ENCODE measurements at places on chromosomes 6 and 20.

DNA sequence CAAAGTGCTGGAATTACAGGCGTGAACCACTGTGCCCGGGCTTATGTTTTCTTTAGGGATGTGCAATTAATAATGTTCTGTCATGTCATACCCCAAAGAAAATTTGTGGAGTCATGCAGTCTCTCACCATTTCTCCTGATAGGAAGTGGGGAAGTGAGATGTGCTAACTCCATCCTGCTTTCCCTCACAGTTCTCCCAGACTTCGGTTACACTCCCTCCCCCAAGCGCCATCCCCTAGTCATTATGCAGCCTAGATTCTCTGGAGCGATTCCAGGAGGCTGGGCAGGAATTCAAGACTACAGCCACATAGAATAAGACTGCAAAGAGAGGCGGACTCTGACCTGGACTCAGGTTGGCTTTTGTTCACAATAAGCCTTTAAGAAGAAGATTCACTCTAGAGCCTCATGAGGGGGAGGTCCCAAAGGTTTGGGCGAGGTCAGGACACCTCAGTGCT is 271.4 kb downstream of the ALDH8A1 start:
- no peak for DNase-seq

- no peak for DNase-seq
Observed at GRCh38 chr6:1515280-1515679, 94.4 kb upstream of the FOXC1 start.

DNA sequence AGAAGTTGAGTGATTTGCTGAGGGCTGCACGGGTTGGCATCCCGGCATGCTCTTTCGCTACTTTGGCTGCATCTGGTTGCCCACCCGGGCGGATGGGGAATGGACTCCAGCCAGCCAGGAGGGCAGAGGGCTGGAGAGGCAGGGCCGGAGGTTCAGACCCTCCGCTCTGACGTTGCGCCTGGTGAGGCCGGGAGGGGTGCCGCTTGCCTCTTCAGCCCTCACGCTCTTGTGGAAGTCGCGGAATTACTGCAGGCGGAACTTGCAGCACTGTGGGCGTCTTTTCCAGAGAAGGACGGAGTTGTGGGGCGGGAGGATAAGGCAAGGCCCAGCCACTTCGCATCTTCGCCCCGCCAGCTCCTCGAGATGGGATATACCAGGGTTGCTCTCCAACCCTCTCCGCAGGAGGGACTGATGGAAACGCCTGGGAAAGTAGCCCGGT is 656 bp downstream of the RTEL1 start:
- no peak for DNase-seq

GRCh38 chr20:50635676-50636600 is 55.4 kb downstream of the RIPOR3 start:
- peak; percentile 38 for DNase-seq

DNA sequence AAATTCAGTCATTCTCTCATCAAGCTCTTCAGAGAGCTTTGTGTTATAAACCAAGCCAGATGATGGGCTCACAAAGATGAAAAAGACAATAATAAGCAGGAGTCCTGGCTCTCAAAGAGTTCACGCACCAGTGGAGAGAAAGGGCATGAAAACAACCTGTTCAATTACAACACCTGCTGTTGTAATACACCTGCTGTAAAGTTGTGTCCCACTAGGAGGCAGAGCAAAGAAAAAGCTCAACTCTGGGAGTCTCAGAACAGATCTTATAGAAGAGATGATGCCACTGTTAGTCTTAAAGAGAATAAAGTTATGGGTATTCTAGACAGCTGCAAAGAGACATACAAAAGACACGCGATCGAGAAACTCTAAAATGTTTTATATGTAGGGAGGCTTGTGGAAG is 100.6 kb downstream of the DCDC2 start:
- no peak for DNase-seq

GRCh38 chr20:63255931-63256704 is 1.9 kb upstream of the NKAIN4 start:
- DNase-seq = no peak

- no peak for DNase-seq
Observed at GRCh38 chr6:63883597-63883996, 248.0 kb downstream of the PHF3 start.

- no peak for DNase-seq
Observed at GRCh38 chr6:90257486-90257738, 39.2 kb downstream of the BACH2 start.

DNA sequence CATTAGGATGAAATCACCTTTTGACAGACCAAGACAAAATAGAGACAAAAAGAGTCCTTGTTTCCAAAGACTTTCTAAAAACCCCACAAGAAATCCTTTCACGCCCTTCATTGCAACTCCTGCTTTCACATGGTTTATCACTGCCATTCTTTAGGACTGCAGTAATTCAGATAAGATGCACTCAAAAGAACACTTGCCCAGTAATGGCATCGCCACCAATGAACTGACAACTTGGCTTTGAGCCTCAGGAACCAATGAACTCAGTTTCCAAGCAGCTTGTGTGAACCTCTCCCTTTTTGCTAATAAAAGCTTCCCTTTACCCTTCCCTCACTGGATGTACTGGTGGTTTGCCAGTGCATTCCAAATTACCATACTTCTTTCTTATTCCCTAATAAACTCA is 21.8 kb downstream of the OSTM1 start:
- no peak for DNase-seq

- DNase-seq = no peak
Observed at GRCh38 chr6:122872311-122872710, 83.3 kb downstream of the SMPDL3A start.

GRCh38 chr6:31940256-31940664 is 5.6 kb upstream of the CFB start:
- DNase-seq = no peak

- no peak for DNase-seq
Observed at GRCh38 chr6:36853325-36853724, 14.1 kb upstream of the CPNE5 start.

DNA sequence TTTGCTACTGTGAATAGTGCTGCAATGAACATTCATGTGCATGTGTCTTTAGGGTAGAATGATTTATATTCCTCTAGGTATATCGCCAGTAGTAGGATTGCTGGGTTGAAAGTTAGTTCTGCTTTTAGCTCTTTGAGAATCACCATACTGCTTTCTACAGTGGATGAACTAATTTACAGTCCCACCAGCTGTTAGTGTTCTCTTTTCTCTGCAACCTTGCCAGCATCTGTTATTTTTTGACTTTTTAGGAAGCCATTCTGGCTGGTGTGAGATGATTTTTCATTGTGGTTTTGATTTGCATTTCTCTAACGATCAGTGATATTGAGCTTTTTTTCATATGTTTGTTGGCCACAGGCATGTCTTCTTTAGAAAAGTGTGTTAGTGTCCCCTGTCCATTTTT is 40.0 kb downstream of the PLG start:
- DNase-seq = no peak

GRCh38 chr20:63055575-63056235 is 48.9 kb upstream of the BHLHE23 start:
- no peak for DNase-seq

DNA sequence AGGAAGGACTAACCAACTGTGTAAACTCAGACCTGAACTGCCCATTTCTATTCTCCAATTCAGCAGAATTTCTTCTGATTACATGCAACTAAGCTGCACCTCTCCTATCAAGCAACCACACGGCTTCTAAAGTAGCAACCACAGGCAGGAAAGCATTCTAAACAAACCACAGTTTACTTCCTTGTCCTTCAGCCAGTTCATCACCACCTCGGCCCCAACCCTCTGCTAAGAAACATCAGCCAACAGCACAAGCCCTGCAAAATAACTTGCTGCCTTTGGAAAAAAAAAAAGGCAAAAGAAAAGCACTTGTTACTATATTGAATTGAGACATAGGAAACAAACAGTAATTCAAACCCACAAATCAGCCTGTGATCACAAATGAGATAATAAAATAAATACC is 140.3 kb downstream of the NFATC2 start:
- peak; percentile 67 for DNase-seq

DNA sequence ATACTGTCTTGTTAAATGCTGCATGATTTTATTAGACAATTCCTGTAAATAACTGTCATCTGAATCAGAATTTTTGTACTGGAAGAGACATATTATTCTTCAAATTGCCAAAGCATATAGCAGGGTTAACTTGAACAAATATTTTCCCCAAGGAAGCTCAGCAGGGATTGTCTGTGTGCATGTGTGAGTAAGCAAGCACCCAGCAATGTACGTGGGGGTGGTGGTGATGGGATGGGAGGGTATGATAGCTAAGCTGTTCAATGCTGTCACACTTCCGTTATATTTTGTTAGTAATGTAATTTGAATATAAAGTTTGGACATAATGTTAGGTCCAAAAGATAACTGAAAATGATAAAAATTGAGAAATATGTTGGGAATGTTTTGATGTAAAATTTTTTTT is 118.1 kb downstream of the MYB start:
- DNase-seq = no peak

- DNase-seq = no peak
Observed at GRCh38 chr6:137744877-137745276, 122.2 kb upstream of the TNFAIP3 start.

GRCh38 chr6:40341726-40342125 is 245.4 kb downstream of the LRFN2 start:
- no peak for DNase-seq

- no peak for DNase-seq
Observed at GRCh38 chr6:7204726-7205125, 97.0 kb downstream of the RREB1 start.

DNA sequence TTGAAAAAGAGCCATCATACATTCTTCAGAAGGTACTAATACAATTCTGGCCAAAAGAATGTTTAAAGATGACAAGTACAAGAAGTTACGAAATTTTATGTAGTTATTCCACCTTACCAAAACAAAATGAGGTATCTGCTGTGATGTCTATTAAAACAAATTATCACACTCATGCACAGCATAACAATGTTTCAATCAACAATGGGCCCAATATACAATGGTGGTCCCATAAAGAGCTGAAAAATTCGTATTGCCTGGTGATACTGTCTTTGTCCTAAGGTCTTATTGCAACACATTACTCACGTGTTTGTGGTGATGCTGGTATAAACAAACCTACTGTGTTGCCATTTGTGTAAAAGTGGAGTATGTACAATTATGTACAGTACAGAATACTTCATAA is 3.6 kb upstream of the NUP153 start:
- DNase-seq = no peak

DNA sequence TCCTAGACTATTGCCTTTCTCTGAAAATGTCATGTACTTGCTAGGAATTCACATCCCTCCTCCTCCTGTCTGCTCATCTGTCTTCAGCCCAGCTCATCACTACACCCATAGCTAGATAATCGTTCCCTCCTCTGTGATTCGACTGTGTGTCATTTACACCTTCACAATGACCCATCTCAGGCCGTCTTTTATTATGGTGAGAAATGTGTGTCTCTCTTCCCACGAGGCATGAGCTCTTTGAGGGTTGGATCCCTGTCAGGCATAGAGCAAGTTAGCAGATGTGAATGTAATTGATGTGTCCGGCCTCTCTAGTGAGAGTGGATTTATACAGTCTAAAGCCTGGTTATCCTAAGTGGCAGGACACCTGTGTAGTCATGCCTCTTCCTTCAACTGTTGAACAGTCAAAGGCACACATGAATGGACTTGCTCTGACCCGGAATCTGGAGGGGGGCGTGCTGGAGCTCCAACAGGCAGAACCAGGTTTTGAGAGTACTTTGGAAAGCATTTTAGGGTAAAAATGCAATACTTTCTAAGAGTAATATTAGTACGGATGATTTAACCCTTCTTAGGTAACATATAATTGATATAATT is 182.1 kb downstream of the UTRN start:
- no peak for DNase-seq

GRCh38 chr6:89951574-89952104 is 57.4 kb downstream of the GJA10 start:
- DNase-seq = no peak

GRCh38 chr20:36573103-36573797 is at the start of gene TGIF2:
Gene TGIF2, plus strand, starts transcription at chr20:36573597. Its CDS starts 5,178 bp downstream, at chr20:36578775.
- DNase-seq = peak; percentile 94

- DNase-seq = no peak
Observed at GRCh38 chr6:150250826-150251225, 108.0 kb downstream of the PPP1R14C start.

DNA sequence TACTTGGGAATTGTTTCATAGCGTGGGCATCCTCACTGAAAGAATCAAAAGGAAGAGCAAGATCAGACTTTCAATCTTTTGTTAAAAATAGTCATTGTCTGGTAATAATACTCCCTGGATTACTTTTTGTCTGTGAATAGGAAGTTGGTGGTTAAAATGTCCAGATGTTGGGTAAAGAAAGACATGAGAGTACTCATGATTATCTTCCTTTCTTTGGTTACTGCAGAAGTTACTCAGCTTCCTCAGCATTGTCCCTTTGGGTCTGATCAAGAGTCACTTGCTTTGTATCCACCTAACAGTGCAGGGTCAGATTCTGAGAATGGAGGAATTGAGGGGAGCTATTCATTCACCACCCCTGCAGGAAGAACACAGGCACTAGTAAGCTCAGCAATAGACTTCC is 54.6 kb downstream of the RIN2 start:
- DNase-seq = no peak

GRCh38 chr6:110387986-110388385 is 27.4 kb downstream of the DDO start:
- no peak for DNase-seq

- no peak for DNase-seq
Observed at GRCh38 chr6:36119209-36119608, 11.1 kb upstream of the MAPK13 start.

GRCh38 chr6:14583826-14584225 is 466.3 kb downstream of the CD83 start:
- no peak for DNase-seq

Measured in CD4-positive, alpha-beta T cell treated with Interleukin-12 subunit alpha and Interleukin-12 subunit beta, for 1 hour (primary cell).